ENCODE measurements at places on chromosomes 1 and 21.

- DNase-seq: no peak
Observed at GRCh38 chr1:104132382-104132973, 382.8 kb downstream of the AMY1C start.

DNA sequence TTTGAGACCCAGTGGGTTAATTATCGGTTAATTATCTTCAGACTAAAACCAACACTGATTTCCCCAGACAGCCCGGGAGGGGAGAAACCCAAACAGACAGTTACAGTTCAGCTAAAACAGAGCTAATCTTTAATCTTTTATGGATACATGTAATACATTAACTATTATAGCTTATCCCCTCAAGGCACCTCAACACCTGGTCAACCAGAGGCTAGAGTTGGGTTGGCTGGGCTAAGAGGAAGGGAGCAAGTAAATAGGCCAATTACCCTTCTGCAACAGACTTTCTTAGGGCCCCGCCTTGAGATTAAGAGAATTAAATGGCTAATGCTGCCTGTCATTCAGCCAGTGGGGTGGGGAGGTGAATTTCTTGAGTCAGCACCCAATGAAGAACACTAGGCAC is 6.6 kb upstream of the MED18 start:
- no peak for DNase-seq

DNA sequence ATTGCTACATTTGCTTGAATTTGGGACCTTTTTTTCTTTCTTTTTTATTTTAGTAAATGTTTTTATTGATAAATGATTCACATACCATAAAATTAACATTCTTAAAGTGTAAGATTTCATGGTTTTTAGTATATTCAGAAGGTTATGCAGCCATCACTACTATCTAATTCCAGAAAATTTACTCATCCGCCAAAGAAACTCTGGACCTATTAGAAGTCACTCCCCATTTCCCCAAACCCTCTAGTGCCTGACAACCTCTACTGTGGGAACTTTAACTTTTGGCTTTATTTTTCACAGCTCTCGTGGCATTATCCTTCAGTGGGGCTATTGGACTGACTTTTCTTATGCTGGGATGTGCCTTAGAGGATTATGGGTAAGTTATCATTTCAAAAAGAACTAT is 4.5 kb downstream of the LEPR start:
- no peak for DNase-seq

- DNase-seq: no peak
Observed at GRCh38 chr1:218034468-218034867, 250.6 kb upstream of the RRP15 start.

DNA sequence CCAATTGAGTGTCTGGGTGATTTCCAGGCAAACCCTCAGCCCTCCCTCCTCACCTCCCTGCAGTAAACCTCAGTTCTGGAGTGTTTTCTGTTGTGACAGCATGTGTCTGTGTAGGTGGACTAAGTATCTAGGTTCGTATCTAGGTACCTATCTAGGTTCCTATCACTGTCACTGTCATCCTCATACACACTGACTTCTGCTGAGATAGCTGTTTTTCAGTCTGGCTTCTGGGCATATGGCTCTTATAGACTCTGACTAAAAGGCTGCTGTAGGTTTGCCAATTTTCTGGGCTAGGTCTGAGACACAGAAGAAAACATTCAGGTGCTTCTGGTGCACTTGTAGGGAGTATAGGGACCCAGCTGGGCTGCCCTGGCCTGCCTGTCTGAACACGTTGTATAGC is 8.1 kb upstream of the TRIM67 start:
- no peak for DNase-seq

DNA sequence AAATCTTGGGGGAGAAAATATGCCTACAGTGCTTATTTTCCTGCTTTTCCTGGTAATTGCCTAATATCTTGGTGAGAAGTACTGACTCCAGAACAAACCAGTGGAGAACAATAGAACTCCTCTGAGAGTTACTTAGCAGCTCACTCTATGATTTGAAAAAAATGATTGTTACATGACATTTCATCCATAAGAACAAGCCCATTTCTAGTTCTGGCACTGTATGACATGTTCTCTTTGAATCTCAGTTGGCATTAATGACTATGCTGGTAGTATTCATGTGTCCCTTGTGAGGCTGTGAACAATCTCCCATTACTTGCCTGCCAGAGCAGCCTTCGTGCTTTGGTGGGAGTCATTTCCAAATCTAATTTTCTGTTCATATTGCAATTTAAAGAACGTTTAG is 58.0 kb downstream of the CLIC4 start:
- no peak for DNase-seq

DNA sequence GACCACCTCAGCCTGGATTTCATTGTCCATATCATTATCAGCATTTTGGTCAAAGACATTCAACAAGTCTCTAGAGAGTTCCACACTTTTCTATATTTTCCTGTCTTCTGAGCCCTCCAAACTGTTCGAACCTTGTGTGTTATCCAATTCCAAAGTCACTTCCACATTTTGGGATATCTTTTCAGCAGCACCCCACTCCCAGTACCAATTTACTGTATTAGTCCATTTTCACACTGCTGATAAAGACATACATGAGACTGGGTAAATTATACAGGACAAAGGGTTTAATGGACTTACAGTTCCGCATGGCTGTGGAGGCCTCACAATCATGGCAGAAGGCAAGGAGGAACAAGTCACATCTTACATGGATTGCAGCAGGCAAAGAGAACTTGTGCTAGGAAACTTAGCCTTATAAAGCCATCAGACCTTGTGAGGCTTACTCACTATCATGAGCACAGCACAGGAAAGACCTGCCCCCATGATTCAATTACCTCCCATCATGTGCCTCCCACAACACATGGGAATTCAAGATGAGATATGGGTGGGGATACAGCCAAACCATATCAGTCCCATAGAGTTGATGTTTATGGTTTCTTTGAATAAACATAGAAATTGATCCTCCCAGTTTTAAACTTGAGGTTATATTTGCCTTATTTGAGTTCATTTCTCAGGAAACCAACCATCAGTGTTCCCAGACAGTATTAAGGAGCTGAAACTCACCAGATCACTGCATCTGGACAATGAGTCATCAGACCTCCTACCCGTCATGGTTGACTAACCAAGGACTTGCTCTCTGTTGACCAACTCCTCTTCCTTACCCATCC is 322.7 kb upstream of the DUSP10 start:
- DNase-seq: no peak

DNA sequence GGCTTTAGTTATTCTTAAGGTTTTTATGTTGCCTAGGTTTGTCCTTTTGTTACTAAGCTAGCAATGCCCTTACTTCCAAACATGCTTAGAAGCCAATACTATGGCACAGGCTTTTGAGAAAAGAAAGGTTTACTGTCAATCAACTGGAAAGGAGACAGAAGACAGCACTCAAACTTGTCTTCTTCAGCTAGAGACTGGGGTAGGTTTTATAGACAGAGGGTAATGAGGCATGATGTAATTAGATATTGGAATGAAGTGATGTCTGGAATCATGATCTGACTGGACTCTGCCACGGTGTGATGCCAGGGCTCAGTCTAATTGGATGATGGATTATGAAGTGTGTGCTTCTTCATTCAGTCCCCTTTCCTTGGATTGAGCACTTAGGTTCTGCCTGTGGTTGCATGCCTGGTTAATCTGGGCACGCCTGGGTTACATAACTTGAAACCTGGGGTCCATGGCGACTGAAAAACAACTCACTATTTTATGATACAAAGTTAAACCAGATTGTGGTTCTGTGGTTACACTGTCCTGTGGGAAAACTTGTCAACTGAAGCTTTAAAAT is 625.8 kb downstream of the BRINP3 start:
- DNase-seq: no peak

GRCh38 chr1:46153228-46153627 is 20.8 kb upstream of the PIK3R3 start:
- no peak for DNase-seq

- DNase-seq: no peak
Observed at GRCh38 chr21:42608446-42608845, 45.0 kb upstream of the PDE9A start.

DNA sequence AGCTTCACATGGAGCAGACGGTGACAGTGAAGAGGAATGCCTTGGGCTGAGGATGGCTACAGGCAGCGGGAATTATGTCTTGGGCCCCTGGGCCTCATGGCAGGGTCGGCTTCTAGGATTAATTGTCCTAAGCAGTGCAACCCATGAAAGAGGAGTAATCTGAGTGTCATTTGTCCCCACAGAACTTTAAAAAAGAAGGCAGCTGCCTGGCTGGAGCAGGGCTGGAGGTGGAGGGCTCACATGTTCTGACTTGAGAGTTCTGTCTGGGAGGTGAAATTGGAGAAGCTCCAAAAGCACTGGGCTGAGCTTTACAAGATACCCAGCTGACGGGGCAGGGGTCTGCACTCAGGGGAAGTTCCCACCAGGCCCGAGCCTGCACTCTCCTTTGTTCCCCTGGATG is 22.6 kb downstream of the CACNA1S start:
- no peak for DNase-seq

DNA sequence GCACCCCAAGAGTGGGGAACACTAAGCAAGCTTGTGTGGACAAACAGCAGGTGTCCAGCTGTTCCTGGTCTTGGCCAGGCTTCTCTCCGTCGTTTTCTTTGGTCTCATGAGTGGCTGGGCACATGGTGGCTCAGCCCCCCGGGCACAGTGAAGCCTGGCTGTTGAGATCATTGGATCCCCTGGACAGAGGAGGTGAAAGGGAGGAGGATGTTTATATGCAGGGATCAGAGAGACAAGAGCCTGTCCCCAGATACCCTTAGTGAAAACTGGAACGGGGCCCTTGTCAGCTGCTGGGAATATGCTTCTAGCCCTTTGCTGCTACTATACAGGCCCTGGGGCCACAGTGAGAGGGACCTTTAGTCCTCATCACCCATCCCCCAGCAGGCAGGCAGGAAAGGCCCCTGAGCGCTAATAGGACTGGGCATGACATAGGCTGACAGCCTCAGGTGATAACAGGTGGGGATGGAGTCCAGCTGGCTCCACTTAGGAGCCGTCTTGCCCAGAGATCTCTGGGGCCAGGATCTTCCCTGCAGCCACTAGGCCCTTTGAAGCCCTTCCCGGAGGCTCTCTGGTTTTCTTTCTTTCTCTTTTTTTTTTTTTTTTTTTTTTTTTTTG is 16.4 kb downstream of the EPHA8 start:
- DNase-seq: no peak

- DNase-seq: no peak
Observed at GRCh38 chr21:35582731-35583130, 477.6 kb downstream of the SETD4 start.

- no peak for DNase-seq
Observed at GRCh38 chr1:210332233-210332632, 3.5 kb downstream of the HHAT start.

DNA sequence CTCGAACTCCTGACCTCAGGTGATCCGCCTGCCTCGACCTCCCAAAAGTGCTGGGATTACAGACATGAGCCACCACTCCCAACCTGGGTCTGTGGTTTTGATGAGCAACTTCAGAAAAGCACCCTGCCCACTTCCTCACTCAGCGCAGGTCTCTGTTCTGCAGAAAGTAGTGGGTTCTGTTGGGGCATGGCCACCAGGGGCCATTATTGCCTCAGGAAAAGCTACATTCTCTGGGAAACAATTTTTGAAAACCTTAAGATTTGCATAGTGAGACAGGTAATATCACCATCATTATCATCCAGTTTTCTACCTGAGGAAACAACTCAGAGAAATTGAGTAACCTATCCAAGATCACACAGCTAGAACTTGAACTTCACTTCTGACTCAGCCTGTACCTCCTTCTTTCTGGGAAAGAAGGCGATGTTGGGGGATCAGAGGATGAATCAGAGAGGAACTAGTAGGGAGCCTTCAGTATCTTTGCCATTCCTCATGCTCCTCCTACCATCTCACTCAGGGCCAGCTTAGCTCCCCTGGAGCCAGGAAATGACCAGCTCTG is 7.1 kb upstream of the NES start:
- no peak for DNase-seq

DNA sequence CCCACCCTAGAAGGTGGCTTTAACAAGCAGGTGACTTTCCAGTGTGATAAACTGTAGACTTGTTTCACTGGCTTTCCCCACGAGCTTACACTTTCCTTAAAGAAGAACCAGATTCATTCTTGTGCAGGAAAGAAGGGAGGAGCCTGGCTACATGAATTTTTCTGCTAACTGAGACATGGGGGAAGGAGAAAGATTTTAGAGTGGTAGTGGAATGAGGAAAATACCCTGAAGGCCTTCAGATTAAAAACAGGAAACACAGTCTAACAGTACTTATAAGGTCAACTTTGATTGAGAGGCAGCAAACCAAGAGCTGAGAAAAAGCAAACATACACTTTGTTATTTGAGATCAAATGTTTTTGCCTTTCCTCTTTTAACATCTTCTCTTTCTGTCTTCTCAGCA is 640.9 kb upstream of the PLXNA2 start:
- no peak for DNase-seq

DNA sequence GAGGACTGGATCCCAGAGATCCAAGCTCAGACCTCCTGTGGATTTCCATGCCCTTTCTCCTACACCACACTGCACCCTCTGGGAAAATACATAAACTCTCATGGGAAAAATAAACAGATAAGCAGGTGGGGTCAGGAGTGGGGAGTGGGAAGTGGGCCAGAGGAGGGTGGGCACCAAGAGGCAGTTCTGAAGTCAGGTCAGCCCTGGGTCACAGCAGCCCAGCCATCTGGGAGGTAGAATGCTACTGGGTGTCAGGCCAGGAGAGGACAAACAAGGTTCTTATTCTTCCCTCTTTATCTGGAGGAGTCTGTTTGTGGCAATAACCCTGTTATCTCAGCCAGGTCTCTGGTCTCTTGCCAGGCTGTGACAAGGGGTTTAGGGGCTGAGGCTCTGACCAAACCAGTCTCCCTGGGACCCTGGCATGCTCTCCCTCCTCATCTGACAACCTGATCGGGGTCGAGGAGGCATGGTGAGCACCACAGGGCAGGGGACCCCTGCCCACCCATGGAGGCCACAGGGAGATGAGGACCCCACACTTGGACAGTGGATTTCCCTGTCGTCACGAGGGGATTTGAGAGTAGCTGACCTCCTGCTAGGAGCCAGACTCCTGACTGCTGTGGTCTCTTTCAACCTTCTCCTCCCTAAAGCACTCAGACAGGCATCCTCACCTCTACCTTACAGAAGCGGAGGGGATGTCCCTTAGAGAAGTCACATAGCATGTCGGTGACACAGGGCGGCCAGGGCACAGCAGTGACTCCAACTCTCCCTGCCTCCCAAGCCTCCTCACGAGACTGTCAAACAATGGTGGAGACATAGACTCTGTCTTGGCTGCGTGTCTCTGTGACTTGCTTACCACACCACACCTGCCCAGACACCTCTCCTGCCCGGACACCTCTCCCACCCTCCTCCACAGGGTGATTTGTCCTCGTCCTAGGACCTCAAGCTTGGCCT is 51.3 kb upstream of the IFFO2 start:
- DNase-seq: no peak

DNA sequence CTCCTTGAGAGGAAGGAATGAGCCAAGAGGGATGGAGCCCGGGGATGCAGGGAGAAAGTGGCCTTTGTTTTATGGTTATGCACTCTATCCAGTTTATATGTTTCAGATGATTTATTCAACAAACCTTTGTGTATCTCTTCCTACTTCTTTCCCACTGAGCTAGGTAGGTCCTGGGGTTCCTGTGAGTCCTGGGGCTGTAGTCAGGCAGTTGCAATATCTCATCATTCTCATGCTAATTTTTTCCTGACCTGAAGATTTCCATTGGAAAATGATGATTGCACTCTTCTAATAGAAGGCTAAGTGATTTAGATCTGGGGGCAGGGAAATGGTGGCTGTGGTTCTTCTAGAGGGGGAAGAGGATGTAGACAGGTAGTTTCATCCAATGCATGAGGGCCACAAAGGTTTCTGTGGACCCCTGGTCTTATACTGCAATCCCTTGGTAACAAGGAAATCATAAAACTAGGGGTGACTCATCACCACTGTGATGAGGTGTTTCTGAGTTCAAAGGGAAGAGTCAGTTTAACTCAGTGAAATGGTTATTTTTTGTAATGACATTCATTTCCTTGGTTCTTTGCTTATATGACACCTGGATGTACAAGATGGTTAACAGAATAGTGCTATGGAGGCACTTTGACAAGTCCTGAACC is 20.2 kb downstream of the B3GALT5 start:
- DNase-seq: no peak
